Activated naive CD4-positive, alpha-beta T cell (primary cell): ENCODE measurements at places on chromosomes 3 and 15.

GRCh38 chr3:171831936-171832335, 11.2 kb upstream of the TMEM212 start:
- no peak for DNase-seq

GRCh38 chr3:61562042-61562720, 810 bp downstream of the PTPRG start:
- DNase-seq: no peak

DNA sequence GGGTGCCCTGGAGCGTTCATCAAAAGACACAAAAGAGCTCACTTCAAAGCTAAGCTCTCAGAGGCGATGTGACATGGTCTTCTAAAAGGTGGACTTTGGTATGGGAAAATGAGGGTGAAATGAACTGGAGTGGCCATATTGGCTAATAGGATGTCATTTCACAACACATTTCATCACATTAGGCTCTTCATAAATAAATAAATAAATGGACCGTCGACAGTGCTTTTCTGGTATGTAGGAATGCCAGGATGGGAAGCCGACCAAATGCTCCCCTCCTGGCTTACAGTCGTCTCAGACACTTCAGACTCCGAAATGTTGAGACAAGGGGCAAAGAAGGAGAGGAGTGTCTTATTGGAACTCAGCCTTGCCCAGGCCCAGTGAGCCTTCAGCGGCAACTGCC, 383.0 kb downstream of the NTRK3 start:
- no peak for DNase-seq

- no peak for DNase-seq
These were observed 71.2 kb downstream of the GOLIM4 start for GRCh38 chr3:168024537-168024941.

GRCh38 chr3:15797642-15798303, at the start of gene ANKRD28:
Gene ANKRD28, minus strand, starts transcription at chr3:15797979. Its CDS starts 1,458 bp downstream, at chr3:15796521.
- DNase-seq: no peak

- DNase-seq: no peak
These were observed 282.5 kb upstream of the STT3B start for GRCh38 chr3:31250116-31250777.

- no peak for DNase-seq
These were observed 396.1 kb downstream of the TUSC7 start for GRCh38 chr3:117105686-117106085.

GRCh38 chr3:25235466-25235865, 192.6 kb upstream of the RARB start:
- no peak for DNase-seq

DNA sequence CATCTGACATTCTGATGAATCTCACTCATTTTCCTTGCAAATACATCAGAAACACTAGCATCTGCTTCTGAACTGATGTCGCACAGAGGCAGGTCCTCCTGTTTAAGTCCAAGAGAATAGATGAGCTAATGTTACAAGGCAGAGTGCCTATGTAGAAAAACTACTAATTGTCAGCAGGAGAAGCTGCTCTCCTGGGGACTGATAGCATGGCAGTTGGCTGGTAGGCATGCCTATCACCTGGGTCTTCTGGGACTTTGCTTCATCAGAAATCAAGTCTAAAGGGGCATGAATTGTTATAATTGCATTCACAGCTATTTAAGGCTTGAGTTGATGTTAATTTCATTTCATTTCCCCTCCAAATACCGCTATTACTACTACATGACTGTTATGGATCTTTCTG, 457.2 kb downstream of the RAP2B start:
- DNase-seq: no peak

- no peak for DNase-seq
These were observed 16.1 kb downstream of the CHAC1 start for GRCh38 chr15:40969363-40969762.

- DNase-seq: no peak
These were observed 239.0 kb downstream of the SLCO3A1 start for GRCh38 chr15:92092289-92093105.

DNA sequence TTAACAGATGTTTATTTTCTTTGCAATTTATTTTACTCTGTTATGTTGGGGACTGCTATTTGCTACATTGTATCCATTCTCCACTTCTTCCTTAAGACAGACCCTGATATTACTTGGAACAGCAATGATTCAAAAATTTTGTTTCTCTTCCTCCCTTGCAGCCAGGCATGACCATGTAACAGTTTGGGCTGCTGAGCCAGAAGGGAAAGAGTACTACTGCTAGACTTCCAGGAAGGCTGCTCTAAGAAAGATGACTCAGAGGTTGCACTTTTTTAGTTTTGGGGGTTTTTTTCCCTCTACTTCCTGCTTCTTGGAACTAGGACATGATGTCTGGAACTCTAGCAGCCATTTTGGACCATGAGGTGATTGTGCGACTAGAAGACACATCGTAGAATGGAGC, 10.3 kb downstream of the PRR20G start:
- DNase-seq: no peak

GRCh38 chr3:81451140-81451539, 310.3 kb downstream of the GBE1 start:
- DNase-seq: no peak

- no peak for DNase-seq
These were observed 97.1 kb downstream of the MINAR1 start for GRCh38 chr15:79529157-79529785.
